Motor neuron (in vitro differentiated cells): ENCODE measurements at places on chromosomes 2 and 18. TPM values are rescaled to one million over a fixed set of nuclear protein-coding genes. Genes with fewer than 3 reads are reported as not detected.
A peak's percentile ranks its signal among the peaks of the same experiment; 100 is the strongest.

Gene REG3A
- total RNA-seq = not detected in 2 replicates

Gene HOXD8
- 21.0 and 26.2 TPM in 2 replicates for total RNA-seq

GRCh38 chr2:168514692-168515091 is 58.6 kb downstream of the CERS6 start:
- no peak for ATAC-seq

DNA sequence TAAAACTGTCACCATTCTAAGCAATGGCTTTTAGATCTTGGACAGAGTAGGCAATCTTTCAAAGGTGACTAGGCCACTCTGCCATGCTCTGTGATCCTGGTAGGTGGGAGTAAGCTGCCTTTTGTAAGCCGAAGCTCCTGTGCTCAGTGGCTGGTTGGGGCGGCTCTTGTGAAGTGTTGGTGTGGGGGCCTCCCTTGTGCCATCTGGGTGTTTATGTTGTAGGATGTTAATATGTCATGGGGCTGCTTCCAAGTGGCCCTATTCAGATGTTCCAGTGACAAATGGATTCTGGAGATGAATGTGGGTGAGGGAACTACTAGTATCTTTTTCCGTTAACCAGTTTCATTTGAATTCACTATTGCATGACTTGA is 116.8 kb upstream of the SPRED2 start:
- ATAC-seq = peak; percentile 7

- ATAC-seq = no peak
Observed at GRCh38 chr2:36783246-36783645, 86.7 kb downstream of the VIT start.

Gene KCNJ13
- total RNA-seq = 1.4 and 4.5 TPM in 2 replicates

Gene COL4A4
- total RNA-seq = 0.43 and 0.67 TPM in 2 replicates

Gene ROCK2
- total RNA-seq = 27.9 and 32.8 TPM in 2 replicates

Gene LRRTM1
- 1.9 TPM in 1 of 2 replicates, not detected in the other for total RNA-seq

Gene TLX2
- not detected in 2 replicates for total RNA-seq

DNA sequence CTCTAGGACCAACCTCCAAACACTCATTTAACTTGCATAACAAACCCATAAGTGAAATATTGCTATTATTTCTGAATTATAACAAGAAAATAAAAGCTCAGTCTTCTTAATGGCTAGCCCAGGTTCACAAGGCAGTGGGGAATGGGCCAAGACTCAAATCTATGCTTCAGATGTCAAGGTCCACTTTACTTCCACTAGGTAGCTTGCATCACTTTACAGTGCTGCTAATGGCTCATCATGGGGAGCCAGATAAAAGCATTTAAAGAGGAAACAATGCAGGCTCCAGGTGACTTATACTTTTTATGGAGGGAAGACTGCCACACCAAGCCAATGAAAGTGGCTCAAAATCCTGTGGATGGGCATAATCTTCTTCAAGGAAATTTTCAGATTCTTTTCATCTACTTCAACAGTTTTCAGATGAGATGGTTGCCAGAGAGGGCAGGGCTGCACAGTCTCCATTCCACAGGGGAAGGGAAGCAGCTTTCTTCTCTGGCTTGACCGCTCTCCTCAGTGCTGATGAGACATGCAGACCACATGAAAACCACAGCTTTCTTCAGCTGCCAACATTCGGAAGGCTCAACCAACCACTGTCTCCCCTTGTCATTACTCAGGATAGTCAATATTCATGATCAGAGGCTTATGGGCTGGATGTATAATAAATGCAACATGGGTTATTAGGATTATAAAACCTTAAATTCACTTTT is 361.9 kb upstream of the MEX3C start:
- no peak for ATAC-seq

- ATAC-seq = no peak
Observed at GRCh38 chr2:120348737-120349439, 3.0 kb downstream of the INHBB start.

DNA sequence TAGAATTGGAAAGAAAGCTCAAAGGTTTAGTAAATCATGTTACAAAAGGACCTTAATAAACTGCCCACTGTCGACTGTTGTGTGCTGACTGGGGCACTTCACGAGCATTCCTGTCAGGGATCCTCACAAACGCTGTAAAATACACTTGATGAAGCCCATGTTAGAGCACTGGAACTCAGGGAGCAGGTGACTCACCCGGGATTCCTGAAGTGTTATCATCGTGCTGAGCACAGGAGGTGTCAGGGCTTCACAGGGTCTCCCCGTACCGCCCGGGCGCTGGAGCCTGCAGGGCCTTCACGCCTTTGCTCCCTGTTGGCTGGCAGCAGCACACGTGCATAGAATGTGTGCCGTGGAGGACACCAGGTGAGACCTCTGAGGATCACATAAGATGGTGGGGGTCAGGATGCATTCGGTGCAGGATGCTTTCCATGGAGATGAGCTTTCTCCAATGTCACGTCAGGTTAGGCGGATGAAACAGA is 187.3 kb downstream of the SNTG2 start:
- peak; percentile 69 for ATAC-seq

Gene UGT1A6
- 1.2 and 1.3 TPM in 2 replicates for total RNA-seq
